ENCODE measurements at places on chromosomes 5 and 9.

- no peak for DNase-seq
These were observed 11.0 kb downstream of the UBAC1 start for GRCh38 chr9:135950135-135950682.

- no peak for DNase-seq
These were observed 219.9 kb upstream of the NREP start for GRCh38 chr5:111976705-111977435.

DNA sequence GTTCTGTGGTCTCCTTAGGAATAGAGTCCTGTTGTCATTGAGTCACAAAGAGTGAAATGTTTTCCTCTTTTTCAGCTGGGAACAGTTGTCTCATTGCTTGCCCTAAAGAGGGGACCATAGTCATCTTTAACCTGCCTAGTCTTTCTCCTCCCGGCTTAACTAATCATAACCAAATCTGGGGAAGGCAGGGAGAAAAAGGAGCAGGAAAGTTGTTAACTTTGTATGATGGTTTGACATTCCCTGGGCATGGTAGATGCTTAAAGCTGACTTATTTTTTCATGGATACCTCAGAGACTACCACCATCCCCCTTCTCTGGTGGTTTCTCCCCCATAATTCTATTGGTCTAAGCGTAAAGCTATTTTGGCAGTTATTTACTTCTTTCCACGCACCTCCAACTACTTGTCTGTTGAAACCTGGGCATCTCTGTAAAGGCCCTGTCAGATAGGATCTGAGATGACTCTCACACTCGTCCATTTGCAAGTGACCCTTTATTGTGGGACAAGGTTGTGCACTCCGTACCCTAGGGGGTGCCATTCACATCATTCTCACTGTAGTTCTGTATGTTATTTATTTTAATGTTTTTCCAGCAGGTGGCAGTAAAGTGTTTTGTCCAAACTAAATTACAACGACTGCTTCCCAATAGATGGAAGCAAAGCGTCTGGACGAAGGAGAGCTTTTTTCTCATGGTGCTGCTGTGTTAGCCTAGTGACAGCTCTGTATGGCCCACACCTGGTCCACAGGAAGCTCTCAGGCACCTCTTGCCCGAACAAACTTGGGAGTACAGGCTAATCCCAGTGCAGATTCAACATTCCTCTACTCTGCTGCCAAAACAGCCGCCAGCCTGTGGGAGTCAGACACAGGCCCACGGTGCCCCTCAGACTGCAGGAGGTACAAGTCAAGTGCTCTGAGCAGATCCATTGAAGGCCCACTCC is 3.0 kb upstream of the FAM13B start:
- DNase-seq: peak; percentile 88

DNA sequence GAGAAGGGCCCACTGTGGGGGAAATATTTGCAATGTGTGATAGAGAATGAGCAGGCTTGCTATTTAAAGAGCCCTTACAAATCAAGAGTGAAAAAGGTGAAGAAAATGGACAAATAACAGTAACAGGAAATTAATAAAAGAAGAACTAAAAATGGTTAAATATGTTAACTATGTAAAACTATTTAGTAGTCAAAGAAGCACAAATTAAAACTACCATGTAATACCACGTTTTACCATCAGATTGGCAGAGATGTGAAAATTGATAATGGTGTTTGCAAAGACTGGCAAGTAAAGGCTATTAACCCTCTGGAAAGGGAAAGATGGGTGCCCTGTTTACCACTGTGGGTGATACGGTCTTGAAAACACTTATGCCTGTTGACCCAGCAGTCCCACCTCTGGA is 23.2 kb upstream of the GRHPR start:
- no peak for DNase-seq

GRCh38 chr5:170743876-170744212 is 39.7 kb upstream of the GABRP start:
- DNase-seq: no peak
